ENCODE measurements at places on chromosomes 13 and 19. TPM values are rescaled to one million over a fixed set of nuclear protein-coding genes. Genes with fewer than 3 reads are reported as not detected.

DNA sequence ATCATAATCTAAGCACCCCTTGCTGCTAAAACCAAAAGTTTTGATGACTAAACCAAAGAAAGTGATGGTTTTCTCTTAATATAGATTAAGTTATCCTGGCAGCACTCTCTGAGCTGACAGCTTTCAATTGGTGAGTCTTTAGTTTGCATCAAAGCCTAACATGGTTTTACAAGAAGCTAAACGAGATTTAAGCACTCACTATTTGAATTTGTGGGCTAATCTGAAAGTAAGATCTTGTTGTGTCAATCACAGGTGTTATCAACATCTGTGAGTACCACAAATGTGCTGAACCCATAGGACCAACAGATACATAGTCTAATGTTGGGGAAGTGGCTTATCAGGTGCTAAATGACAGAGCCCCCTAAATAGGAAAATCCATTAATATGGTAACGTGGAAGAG is 223.9 kb downstream of the LHFPL6 start:
- H3K27me3 ChIP-seq: no peaks in the 10 kb centered on the region
- H3K4me3 ChIP-seq: no peak overlapping the region
- no peak for DNase-seq
- no peaks in the 10 kb centered on the region for H3K36me3 ChIP-seq
- H3K27ac ChIP-seq: no peak overlapping the region

The TMEM238 gene
- polyA plus RNA-seq: 0.18 TPM

GRCh38 chr19:54017261-54017660 is 25.8 kb downstream of the CACNG6 start:
- no peaks in the 10 kb centered on the region for H3K36me3 ChIP-seq
- peaks cover 9% of the 10 kb centered on the region for H3K4me1 ChIP-seq
- no peak overlapping the region for H3K27ac ChIP-seq
- H3K4me3 ChIP-seq: no peak overlapping the region
- no peak for DNase-seq
- no peaks in the 10 kb centered on the region for H3K27me3 ChIP-seq

GRCh38 chr19:45358213-45358792 is 12.1 kb downstream of the ERCC2 start:
- no peaks in the 10 kb centered on the region for H3K27me3 ChIP-seq
- no peak overlapping the region for H3K27ac ChIP-seq
- no peak overlapping the region for H3K4me3 ChIP-seq
- no peak for DNase-seq

The FUT2 gene
- not detected for polyA plus RNA-seq

DNA sequence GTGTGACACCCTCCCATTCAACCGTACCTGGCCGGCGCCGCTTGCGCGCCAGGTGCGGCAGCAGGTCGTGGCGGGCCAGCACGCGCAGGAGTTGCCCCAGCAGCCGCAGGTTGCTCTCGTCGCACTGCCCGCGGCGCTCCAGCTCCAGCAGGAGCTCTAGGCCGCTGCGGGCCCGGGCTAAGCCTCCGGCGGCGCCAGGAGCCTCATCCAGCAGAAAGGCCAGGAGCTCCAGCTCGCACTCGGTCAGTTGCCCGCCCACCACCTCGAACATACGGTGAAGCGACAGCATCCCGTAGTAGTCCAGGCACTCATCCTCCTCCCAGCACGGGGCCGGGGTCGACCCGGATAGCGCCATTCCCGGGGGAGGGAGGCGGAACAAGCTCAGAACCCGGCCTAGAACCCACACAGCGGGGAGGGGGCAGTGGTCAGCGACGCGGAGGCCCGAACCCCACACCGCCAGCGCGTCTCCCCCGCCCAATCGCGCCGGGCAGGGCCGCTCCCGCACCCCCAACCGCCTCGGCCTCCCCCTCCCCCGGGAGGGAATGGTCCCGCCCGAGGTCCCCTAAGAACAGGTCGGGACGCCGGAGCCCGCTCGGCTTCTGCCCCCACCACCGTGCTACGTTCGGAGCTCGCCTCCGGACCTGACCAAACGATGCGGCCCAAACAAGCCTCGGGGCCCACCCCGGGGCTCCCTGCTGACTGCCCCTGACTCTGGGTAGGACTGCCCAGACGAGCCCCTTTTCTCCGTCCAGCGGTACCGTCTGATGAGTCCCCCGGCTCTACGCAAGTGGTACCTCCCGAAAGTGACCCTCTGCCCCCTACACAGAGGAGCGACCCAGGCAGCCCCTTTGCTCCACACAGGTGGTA is 591 bp downstream of the DEDD2 start:
- H3K4me1 ChIP-seq: peaks cover 24% of the 10 kb centered on the region
- H3K27ac ChIP-seq: peak overlapping the region; percentile 90
- no peaks in the 10 kb centered on the region for H3K27me3 ChIP-seq
- H3K4me3 ChIP-seq: peak overlapping the region; percentile 81
- peaks cover 7% of the 10 kb centered on the region for H3K36me3 ChIP-seq
- DNase-seq: peak; percentile 47

DNA sequence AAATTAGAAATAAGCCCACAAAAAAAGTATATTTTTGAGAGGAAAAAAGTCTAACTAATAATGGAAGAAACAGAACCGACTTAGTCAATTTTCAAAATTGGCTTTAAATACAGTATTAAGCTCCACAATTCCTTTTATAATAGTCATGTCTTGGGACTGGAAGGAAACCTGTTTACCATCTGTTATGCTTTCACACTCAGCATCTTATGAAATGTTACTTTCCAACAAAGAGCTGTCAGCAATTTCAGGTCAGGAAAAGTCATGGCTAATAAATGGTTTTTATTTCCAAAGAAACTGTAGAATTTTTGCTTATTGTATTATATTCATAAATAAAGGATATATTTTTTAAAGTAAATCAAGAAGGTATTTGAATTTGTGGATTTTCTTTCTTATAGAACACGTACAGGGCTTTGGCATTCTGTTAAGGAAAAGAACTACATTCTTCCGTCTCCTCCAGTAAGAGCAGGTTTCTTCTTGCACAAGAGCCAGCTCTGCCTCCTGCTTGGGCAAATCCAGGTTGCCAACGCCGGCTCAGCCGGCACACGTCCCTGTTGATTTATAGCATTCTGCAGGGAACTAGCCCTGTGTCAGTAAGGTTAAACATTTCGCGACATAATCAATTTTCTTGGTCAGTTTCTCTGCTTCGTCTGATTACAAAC is 52.9 kb upstream of the GPR12 start:
- H3K27ac ChIP-seq: no peak overlapping the region
- no peaks in the 10 kb centered on the region for H3K4me1 ChIP-seq
- H3K4me3 ChIP-seq: no peak overlapping the region

The CEACAM8 gene
- polyA plus RNA-seq: not detected

DNA sequence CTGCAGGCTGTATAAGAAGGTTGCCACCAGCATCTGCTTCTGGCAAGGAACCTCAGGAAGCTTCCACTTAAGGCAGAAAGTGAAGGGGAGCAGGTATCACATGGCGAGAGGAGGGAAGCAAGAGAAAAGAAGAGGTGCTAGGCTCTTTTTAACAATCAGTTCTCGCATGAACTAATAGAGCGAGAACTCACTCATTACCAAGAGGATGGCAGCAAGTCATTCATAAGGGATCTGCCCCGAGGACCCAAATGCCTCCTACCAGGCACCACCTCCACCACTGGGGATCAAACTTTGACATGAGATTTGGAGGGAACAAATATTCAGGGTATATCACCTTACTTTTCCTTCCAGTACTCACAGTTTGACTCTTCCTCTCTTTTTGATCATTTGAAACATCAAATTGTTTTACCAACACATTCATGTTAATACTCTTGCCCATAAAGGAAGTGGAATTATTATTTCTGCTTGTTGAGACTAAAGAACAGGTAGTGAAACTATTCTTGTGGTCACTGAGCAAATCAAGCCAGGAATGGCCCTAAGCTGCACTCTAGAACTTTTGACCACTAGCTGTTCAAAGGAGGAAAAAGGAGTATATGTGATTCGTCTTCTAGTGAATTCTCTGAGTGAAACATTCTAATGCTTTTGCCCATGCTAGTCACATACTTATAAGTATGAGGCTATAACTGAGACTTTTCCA is 45.0 kb downstream of the LACC1 start:
- H3K36me3 ChIP-seq: no peaks in the 10 kb centered on the region
- no peak overlapping the region for H3K4me3 ChIP-seq
- H3K27me3 ChIP-seq: peaks cover 5% of the 10 kb centered on the region
- DNase-seq: no peak

DNA sequence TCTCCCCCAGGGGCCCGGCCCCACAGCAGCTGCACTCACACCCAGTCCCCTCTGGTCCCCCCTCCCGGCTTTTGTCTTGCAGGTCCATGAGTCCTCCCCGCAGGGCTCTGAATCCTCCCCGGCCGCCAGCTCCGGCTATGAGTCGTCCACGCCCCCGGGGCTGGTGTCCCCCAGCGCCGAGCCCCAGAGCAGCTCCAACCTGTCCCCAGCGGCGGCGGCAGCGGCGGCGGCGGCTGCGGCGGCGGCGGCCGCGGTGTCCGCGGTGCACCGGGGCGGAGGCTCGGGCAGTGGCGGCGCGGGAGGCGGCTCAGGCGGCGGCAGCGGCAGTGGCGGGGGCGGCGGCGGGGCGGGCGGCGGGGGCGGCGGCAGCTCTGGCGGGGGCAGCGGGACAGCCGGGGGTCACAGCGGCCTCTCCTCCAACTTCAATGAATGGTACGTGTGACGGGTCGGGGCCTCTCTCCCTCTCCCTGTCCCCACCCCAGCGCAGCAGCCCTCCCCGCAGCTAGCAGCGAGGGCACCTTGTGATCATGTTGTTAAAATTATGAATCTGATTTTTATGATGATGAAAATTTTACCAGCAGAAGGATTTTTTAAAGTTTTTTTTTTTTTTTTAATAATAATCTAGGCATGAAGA is 3.8 kb downstream of the ZIC2 start:
- peaks cover under 1% of the 10 kb centered on the region for H3K4me1 ChIP-seq
- H3K36me3 ChIP-seq: no peaks in the 10 kb centered on the region
- no peak for DNase-seq
- no peak overlapping the region for H3K4me3 ChIP-seq
